ENCODE measurements at places on chromosomes 6 and 20.

DNA sequence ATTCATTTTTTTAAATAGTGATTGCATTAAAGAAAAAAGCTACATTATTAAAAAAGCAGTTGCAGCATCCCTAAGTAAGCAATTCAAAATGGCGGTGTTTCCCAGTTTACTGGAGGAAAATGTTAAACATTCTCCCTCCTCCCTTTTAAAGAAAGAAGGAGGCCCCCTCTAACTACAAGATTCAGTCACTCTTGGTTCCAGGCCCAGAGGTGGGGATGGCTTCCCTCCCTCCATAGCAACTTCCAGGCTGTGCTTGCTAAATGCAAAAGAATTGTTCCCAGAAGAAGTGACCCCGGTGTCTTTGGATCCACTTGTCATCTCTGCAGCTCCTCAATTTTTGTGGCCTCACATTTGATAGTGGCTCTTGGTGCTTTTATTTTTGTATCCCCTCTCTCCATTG, 165.9 kb downstream of the SOBP start:
- DNase-seq, result no peak

GRCh38 chr6:30614044-30614842, 2.8 kb downstream of the PPP1R10 start:
- DNase-seq, result no peak

- DNase-seq, result no peak
Measured at GRCh38 chr6:170110201-170111140, 180.4 kb downstream of the DLL1 start.

DNA sequence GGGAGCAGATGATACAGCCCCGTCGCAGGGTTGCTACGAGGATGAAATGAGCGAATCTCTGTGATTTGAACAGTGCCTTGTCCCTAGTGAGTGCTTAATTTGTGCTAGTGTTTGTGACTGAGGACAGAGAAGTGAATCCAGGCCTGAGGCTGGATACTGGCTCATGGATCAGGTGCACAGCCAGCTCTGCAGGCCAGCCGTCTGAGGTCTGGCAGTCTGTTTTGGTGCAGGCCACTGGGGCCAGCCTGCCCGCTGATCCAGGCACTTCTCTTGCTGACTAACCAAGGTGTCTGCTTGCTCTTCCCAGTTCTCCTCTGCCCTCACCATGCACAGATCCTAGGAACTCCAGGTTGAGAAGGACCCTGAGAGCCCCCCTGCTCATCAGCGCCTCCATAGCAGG, 181.0 kb downstream of the LRFN2 start:
- DNase-seq, result no peak

- DNase-seq, result no peak
Measured at GRCh38 chr6:12483712-12484111, 193.6 kb downstream of the EDN1 start.

GRCh38 chr6:11876934-11877433, 98.4 kb upstream of the ADTRP start:
- no peak for DNase-seq

DNA sequence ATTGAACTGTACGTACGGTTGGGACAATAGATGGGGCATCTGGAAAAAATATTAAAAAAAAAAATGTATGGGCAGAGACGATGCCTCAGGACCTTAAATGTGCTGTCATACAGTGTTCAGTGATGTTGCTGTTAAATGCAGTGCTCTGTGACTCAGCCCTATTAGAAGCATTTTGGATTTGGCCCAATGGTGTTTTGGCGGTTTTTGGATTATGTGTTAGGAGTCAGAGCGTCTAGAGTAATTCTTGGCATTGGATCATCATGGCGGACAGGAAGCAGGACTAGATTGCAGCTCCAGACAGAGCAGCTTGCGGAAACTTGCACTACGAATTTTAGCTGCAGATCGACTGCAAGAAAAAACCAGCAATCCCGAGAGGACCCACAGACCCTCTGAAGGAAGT, 280.0 kb downstream of the SOX4 start:
- DNase-seq, result no peak

- DNase-seq, result no peak
Measured at GRCh38 chr6:79647741-79648140, 16.6 kb downstream of the SH3BGRL2 start.

GRCh38 chr6:64904616-64905015, 802.4 kb downstream of the EYS start:
- DNase-seq, result no peak

DNA sequence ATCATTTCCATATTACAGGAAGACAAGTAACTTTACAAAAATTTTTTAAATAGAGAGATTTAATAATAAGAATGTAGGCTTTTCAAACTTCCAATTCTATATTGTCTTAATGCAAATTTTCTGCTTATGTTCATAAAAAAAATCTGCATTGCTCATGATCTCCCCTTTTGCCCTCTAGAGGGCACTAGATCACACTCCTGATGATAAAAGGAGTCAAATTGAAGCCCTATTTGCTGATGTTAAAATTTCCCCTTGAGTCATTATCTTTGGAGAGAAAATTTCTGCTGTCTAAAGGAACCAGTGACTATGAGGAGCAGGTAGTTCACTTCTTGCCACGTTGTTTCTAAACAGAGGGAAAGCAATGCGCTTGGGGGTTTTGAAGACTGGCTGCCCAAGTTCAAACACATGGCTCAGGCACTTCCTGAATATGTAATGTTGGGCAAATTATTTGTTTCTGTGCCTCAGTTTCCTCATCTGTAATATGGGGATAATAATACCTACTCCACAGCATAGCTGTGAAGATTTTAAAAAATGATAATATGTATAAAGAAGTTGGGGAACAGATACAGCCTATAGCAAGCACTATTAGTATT, 874.2 kb downstream of the TFAP2A start:
- peak; percentile 62 for DNase-seq

GRCh38 chr6:42642794-42643193, 79.0 kb downstream of the UBR2 start:
- no peak for DNase-seq

GRCh38 chr20:50304923-50305635, 114.4 kb downstream of the CEBPB start:
- DNase-seq, result no peak

GRCh38 chr6:75926293-75927168, 145.9 kb downstream of the IMPG1 start:
- no peak for DNase-seq

DNA sequence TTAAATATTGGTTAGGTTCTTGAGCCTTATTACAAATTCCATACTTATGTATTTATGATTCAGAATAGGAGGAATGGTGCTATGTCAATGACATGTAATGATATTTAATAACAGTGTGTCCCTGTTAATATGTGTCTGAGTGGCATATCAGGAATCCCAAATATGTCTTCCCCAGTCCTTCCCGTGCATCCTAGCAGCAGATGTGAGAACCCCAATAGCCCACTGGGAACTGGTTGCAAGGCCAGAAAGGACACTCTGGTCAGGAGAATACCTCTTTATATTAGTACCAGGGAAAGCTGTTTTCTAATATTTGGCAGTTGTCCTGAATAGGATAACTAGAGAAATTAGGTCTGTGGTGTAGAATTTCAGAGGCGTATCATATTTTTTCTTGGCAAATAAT, 159.1 kb upstream of the PDE7B start:
- no peak for DNase-seq

DNA sequence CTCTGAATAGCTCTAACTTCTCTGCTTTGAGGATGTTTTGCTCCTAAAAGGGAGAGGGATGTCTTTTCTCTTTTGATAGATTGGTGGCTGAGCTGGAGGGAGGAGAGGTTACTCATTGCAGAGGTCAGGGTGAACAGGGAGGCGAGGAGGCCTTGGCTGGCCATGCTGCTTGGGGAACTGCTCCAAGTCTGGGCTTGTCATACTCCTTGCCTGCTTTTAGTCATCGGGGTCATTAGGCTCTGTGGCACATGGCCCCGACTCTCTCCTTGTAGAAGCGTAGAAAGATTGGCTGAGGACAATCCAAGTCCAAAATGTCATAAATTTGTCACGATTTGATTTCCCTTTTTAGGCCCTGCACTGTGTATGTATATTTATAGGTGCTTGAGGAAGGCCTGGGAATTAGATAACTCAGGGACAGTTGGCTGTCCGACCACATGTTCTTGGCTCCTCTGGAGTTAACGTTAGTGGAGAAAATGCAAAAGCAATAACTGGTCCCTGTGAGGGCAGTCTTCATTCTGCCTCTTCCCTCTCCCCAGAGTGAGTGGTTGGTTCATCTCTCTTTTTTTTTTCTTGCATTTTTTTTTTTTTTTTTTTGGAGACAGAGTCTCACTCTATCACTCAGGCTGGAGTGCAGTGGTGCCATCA, 160.1 kb downstream of the SCP2D1 start:
- no peak for DNase-seq

DNA sequence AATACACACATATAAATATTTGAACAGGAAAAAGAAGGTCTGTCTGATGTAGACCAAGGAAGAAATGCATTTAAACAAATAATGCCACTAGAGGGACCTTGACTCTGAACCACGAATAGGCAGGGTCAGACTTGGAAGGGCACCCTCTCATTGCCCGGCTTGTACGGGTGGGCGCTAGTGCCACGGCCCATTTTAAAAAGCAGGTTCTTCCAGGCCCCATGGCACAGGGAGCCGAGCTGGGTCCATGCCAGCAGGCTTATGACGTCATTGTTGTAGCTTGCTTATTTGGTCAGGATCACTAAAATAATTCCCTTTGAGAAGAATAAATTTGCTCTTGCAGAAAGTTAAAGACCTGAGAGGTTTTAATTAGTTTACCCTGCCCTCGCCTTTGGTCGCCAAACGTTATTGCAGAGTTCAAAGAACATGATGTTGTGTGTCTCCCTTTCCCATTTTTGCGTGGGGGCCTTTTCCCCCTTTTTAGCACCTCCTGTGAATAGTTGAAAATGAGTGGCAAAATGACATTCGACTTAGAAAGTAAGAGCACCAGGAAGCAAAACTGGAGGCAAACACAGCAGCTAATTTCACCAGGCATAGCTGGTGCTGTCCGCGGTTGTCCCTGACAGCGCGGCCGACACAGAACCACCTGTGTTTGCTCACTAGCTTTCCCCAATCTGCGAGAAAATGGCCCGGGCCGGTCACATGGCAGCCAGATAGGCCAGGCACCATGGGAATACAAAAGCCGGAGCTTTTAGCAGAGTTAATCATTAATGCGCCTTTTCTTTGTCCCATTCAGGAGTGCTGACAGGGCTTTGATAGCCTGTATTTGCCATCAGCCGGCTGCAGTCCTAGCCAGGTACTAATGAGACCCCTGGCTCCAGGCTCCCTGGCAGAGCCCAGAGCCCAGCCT, 93.8 kb downstream of the FOXA2 start:
- DNase-seq, result no peak

GRCh38 chr6:56556751-56557540, 85.7 kb downstream of the DST start:
- no peak for DNase-seq

GRCh38 chr6:42555477-42556457, 8.1 kb upstream of the UBR2 start:
- peak; percentile 78 for DNase-seq

DNA sequence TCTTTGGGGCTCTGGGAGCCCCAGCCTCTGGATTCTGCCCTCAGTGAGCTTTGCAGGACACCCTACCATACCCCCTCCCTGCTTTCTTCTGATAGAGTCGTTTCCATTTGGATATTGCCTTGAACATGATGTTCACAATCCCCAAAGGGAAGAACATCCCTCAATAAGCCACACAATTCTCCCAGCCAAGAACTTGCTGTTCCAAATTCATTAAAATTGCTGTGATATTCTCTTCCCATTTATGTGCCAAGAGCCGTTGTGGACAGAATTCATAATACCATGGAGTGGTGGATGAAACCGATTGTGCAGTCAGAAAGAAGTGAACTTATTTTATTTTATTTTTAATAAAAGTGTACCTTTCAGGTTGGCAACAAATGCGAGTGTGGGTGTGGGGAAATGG, 95.8 kb downstream of the DHX35 start:
- DNase-seq, result no peak

GRCh38 chr6:12892151-12892550, 175.6 kb downstream of the PHACTR1 start:
- no peak for DNase-seq

DNA sequence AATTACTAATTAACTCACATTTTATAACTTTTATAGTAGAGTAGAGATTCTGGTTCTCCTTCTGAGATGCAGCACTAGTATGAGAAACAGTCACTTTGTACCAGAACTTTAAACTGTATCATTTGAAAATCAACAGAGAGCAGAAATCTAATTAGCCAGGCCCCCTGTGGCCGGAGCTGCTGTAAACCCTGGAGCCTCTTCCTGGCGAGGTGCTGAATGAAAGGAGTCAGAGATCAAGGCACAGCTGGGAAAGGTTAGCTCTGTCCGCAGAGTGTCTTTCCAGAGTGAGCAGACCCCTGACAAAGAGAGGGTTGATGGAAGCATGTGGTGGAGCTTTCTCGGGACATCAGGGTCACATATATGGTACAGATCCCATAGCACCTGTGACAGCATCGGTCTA, 703.8 kb downstream of the RFPL4B start:
- no peak for DNase-seq

DNA sequence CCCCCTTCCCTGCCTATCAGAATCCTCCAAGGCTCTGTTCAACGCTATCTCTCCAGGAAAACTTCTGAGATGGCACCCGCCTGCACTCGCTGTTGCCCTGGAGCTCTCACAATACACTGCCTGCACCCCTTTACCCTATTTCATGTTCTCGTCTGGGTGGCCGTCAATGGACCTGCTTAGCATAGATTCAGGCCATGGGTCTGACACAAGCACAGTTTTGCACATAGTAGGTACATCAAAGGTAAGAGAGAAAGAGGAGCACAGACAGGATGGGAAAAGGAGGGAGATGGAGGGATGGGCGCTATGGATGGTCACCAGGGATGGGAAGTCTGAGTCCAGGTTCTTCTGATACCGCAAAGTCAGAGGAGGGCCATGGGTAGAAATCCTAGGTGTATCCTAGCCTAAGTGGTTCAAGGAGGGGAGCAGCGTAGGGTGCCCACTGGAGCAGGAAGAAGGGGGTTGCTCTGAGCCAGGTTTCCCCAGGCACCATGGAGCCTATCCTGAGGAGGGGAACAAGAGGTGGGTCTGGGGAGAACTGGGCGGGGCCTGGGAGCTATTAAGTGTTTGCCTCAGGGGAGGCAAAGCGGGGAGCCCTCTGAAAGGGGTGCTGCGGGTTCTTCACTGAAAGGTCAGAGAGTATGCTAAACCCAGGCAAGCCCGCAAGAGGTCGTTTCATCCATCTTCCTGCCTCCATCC, 89.3 kb downstream of the MRPL14 start:
- DNase-seq, result no peak

- DNase-seq, result no peak
Measured at GRCh38 chr6:151782560-151782959, 24.9 kb upstream of the ESR1 start.

All from SJCRH30 (cell line).